ENCODE measurements at places on chromosomes 6 and 20.

GRCh38 chr20:1807394-1807793 lies 87.8 kb upstream of the SIRPA start:
- no peak for DNase-seq

- DNase-seq, result no peak
Measured at GRCh38 chr6:57102976-57103375, 13.0 kb downstream of the ZNF451 start.

- DNase-seq, result no peak
Measured at GRCh38 chr6:166551754-166552495, 34.6 kb downstream of the RAMACL start.

GRCh38 chr6:82045965-82046756 lies 201.4 kb downstream of the IBTK start:
- DNase-seq, result no peak

GRCh38 chr6:24089736-24090135 lies 36.3 kb upstream of the NRSN1 start:
- no peak for DNase-seq

All from activated CD8-positive, alpha-beta memory T cell treated with anti-CD3 and anti-CD28 coated beads for 1 hour (primary cell).